Cardiac septum (tissue), 1 donor: ENCODE measurements at places on chromosomes 3 and 15. TPM values are rescaled to one million over a fixed set of nuclear protein-coding genes. Genes with fewer than 3 reads are reported as not detected.

Gene C2CD4B
- total RNA-seq = 1.7 TPM

Gene CAMP
- total RNA-seq = 0.67 TPM

Gene LRRC28
- total RNA-seq = 20.9 TPM

Gene MYL3
- 3,804 TPM for total RNA-seq

Gene GOLGA8T
- total RNA-seq = 1.6 TPM

Gene MRPL3
- total RNA-seq = 47.7 TPM

Gene PLCH1
- 0.16 TPM for total RNA-seq

Gene PARP14
- 12.7 TPM for total RNA-seq

Gene AP3B2
- 0.22 TPM for total RNA-seq

Gene CADPS
- 45.1 TPM for total RNA-seq

Gene LMOD3
- 117 TPM for total RNA-seq

Gene USF3
- total RNA-seq = 16.3 TPM

Gene ISLR2
- 4.1 TPM for total RNA-seq

- no peak for DNase-seq
Measured at GRCh38 chr15:50358845-50359244, 3.8 kb upstream of the GABPB1 start.

DNA sequence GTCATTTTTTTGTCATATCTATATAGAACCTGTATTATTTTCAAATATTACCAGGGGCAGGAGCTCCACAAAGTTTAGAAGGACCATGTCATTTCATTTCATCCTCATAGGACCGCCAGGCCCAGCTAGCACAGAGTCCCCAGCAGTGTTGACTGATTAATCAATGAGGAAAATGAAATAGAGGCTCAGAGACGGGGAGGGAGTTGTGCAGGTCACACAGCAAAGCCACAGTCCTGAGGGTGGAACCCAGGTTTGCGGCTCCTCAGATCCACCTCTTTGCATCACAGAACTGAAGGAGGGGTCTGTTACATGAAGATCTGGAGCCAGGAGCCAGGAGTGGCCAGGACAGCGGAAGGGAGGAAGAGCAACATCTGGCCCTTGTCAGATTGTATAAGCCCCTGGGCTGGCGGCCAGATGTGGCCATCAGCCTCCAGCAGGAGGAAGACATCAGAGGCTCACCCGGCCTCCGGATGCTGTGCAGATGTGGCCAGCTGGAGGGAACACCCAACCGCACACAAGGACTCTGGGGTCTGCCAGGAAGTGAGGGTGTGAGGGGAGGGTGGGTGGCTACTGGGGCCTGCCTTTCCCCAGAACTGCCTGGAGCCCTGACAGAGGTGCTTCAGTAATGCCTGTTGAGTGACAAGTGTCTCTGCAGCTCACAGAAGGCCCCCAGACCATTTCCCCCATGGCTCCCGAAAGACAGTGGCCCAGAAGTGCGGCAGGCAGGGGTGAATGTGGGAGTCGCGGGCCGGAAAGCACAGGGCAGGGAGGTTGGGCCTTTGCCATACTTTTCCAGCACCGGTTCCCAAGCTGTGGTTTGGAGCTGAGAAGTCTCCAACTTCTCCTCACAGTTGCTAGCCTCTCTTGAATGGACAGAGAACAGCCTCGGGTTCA lies 21.3 kb downstream of the EFCC1 start:
- peak; percentile 83 for DNase-seq

DNA sequence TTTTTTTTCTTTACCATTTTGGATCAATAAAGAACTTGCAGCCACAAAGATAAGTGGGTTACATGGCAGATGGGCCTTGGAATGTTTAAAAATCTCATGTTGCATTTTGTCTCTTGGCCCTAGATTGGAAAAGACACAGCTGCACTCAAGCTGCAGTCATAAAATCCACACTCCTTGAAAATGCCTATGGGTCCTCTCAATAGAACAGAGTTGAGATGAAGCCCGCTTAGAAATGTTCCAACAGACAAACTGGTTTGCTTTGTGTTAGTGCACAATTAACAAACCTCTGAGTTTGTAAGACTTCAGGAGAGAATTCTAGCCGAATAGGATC lies 401.2 kb upstream of the CDIN1 start:
- DNase-seq = no peak

DNA sequence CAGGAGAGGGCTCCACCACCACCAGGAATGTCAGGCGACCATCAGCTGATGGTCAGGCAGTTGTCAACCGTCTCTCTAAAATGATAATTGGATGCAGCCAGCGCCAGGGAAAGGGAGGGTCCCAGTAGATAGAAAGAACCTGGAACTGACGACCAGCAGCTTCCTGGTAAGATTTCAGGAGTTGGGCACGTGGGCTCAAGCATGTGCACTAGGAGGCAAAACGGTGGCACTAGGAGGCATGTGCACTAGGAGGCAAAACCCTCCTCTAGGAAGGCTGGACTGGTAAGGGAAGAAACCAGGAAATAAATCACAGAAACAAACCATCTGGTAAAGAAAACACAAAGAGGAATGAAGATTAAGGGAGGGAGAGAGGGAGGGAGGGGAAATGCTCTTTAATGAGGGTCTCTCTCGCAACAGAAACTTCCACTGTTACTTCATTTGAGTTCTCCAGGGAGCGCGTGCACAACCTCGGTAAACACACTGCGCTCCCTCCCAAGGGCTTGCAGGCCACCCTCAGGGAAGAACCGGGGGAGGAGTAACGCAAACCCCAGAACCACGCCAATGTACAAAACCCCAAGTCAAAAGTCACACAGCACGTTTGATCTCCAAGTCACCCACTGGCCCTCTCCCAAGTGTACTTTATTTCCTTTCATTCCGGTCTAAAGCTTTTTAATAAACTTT lies 116.7 kb downstream of the XXYLT1 start:
- no peak for DNase-seq

GRCh38 chr3:53552730-53553129 lies 58.3 kb downstream of the CACNA1D start:
- no peak for DNase-seq

GRCh38 chr3:127800508-127800907 lies 21.8 kb downstream of the MGLL start:
- DNase-seq = no peak

DNA sequence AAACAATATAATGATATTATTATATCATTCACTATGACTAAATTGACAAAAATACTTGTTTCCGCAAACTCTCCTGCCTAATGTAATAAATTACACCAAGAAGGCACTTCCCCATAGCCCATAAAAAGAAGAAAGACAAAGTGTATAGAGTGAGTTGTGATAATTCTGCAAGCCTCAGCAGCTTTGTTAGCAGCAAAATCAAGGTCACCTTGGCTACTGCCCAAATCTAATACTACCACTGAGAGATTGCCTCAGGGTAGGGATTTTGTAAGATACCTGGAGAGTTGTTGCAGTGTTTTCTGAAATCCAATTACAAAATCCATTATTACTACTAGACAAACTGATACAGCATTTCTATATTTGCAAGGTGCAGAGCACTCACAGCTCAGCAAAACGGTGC lies 503.5 kb downstream of the FGF12 start:
- DNase-seq = no peak

DNA sequence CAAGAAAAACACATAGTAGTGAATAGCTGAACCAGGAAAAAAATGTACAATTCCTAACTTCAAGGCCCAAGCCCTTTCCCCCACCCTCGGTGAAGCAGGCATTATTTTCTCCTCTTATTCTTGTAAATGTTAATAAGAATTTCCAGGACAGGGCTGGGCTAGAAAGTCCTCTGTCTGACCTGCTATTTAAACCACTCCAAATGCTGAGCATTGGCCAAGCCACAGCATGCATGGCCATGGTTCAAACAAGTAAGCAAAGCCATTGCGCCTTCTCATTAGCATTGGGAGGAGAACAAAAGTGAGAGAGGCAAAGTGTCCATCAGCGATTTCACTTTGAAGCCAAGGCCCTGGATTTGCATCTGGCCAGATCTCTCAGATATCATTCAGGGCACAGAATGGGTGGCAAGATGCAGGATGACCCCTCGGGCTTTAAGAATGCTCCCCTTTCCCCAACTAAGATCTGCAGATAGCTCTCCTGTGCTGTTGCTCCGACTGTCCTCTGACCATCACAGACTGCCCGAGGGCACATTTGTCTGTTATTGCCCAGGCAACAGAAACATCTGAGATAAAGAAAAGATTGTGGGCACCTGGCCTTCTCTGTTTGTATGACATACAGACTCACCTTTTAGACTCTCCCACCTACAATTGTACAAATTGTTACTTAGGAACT lies 46.3 kb downstream of the CEMIP start:
- no peak for DNase-seq

GRCh38 chr3:49609815-49610214 lies 55.5 kb downstream of the BSN start:
- DNase-seq = no peak

DNA sequence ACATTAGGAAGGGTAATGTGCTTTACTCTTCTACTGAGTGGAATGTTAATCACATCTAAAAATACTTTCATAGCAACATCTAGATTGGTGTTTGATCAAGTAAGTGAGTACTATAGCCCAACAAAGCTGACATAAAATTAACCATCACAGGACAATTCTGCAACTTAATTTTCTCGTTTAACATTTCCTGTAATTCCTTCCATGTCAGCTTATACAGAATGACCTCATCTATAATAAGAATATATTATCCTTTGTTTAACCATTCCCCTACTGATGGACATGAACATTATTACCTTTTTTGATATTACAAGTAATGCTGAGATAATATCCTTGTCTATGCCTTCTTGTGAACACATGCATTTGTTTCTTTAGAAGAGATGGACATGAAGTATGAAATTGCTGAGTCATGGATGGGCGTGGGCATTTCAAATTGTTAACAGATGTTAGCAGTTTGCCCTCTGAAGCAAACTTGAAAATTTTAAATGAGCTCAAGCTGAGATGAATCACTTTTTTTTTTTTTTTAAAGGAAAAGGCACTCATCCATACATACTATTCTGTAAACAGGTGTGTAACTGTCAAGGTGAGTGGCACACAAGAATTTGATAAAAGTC lies 85.1 kb downstream of the OXNAD1 start:
- no peak for DNase-seq

- DNase-seq = peak; percentile 91
Measured at GRCh38 chr15:73897441-73898261, 24.3 kb downstream of the TBC1D21 start.

GRCh38 chr15:25242166-25242879 lies 196.5 kb downstream of the UBE3A start:
- DNase-seq = peak; percentile 53

DNA sequence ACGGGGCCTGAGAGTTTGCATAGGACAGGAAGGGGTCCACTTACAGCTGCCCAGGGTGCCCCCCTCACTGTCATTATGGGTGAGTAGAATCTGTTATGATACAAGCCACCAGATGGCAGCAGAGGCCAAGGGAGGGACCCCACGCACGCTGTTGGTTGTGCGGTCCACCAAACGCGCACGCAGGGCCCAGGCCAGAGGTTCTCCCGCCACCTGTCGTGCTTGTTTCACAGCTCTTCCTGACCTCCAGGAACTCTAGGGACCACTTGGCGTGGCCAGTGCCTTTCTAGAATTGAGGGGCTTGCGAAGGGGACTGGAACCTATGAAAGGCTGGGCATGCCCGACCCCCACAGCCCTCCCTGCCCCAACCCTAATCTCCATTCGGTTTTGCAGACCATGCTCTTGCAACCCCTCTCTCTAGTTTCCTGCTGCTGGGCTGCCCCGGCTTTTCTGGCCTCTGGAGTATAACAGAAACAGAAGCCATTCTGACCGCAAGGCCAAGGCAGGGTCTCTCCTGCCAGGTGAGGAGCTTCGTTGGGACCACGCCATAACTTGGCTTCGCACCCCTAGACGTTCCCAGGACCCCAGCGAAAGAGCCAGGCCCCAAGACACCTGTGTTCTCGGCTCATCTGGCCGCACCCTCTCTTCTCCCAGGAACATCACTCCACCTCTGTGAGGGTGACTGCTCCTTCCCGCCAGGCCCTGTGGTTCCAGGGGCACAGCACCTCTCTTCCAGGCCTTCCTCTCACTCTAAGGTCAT lies 46.0 kb downstream of the ALDH1L1 start:
- DNase-seq = peak; percentile 74

GRCh38 chr3:187958432-187959003 lies 195.4 kb upstream of the LPP start:
- DNase-seq = no peak

GRCh38 chr3:188417766-188418165 lies 263.8 kb downstream of the LPP start:
- no peak for DNase-seq

DNA sequence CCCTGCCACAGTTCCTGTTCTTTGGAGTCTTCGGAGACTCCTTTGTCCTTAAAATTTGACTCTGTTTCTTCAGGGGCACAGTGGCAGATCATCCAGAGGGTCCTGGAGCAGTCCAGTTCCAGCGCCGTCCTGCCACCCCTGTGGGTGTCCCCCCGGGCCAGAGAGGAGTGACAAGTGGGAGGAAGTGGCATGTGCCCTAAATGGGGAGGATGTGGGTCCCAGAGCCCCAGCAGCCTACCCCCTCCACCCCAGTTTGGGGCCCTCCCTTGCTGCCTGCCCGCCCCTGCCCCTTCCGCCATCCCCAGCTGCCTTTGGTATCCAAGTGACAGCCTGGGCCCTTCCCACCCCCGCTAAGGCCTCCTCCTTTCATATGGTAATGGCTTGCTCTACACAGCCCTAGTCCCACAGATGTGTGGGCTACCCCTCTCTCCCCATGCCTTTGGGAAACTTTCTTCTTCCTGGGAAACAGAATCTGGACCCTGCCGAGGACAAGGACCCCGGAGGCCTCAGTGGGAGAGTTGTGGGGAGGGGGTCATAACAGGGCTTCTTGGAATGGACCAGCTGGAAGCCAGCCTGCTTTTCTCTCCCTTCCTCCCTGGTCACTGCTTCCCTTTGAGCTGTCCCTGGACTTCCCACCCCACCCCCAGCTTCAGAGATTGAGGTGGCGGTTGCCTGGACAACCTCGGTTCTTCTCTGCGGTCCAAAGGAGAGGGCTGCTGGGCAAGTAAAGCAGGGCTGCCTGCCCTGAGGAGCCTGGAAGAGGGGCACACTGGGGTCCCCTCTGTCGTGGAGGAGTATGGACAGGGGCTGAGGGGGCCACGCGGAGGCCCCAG lies 43.2 kb downstream of the KLHL25 start:
- DNase-seq = peak; percentile 67

GRCh38 chr3:140277886-140278285 lies 342.9 kb downstream of the CLSTN2 start:
- DNase-seq = no peak

DNA sequence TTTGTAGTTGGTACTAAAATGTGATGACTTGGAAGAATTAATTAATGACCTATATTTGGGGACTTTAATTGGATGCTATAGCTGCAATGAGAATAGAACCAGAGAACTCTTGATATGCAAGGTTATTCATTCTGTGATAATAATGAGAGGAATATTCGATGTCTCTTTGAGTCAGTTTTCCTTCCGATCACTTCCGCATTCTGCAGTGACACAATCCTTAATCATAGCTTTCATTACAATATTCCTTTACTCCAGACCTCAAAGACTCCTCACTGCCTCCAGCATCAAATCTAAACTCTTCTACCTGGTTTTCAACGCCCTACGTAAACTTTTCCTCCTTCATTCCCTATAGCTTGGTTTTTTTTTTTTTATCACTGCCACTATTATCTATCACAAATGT lies 21.6 kb downstream of the B3GNT5 start:
- no peak for DNase-seq

- no peak for DNase-seq
Measured at GRCh38 chr3:12593473-12593872, 36.6 kb downstream of the MKRN2 start.
